ENCODE measurements at places on chromosomes 7 and 10. TPM values are rescaled to one million over a fixed set of nuclear protein-coding genes. Genes with fewer than 3 reads are reported as not detected.
A peak's percentile ranks its signal among the peaks of the same experiment; 100 is the strongest.

DNA sequence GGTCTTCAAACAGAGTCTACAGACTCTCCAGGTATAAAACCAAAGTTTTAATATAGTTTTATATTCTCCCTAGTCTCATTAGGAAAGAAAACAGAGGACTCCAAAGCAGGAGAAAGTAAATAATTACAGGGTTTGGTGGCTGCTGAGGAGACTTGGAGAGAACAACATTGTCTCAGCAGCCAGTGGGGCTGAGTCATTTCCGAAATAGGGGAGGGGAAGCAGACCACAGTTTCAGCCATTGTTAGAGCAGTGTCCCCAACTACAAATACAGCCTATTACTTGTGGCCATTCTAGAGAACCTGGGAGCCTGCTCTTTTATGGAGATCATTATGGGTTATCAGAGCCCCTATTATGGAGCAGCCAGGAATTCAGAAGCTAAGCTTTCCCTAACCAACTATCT is 44.2 kb upstream of the A1CF start:
- H3K27me3 ChIP-seq: peaks cover 39% of the 10 kb centered on the region
- no peaks in the 10 kb centered on the region for H3K36me3 ChIP-seq
- H3K27ac ChIP-seq: no peak overlapping the region
- no peak overlapping the region for H3K4me3 ChIP-seq
- peak; percentile 10 for DNase-seq

GRCh38 chr7:103719070-103719469 is 270.4 kb downstream of the RELN start:
- H3K4me1 ChIP-seq: peaks cover 9% of the 10 kb centered on the region
- no peak overlapping the region for H3K4me3 ChIP-seq
- no peak for DNase-seq
- H3K27me3 ChIP-seq: peaks cover 37% of the 10 kb centered on the region
- H3K36me3 ChIP-seq: no peaks in the 10 kb centered on the region
- H3K27ac ChIP-seq: no peak overlapping the region

MMP21 gene
- not detected for total RNA-seq

GRCh38 chr10:101032637-101033224 is 1.7 kb downstream of the SFXN3 start:
- H3K4me1 ChIP-seq: peaks cover 31% of the 10 kb centered on the region
- H3K27ac ChIP-seq: peak overlapping the region; percentile 94
- peaks cover 16% of the 10 kb centered on the region for H3K36me3 ChIP-seq

GRCh38 chr10:1190052-1190395 is 133.8 kb downstream of the WDR37 start:
- H3K36me3 ChIP-seq: no peaks in the 10 kb centered on the region
- H3K27ac ChIP-seq: no peak overlapping the region
- peaks cover 21% of the 10 kb centered on the region for H3K27me3 ChIP-seq
- no peak overlapping the region for H3K4me3 ChIP-seq
- peaks cover 6% of the 10 kb centered on the region for H3K4me1 ChIP-seq

DNA sequence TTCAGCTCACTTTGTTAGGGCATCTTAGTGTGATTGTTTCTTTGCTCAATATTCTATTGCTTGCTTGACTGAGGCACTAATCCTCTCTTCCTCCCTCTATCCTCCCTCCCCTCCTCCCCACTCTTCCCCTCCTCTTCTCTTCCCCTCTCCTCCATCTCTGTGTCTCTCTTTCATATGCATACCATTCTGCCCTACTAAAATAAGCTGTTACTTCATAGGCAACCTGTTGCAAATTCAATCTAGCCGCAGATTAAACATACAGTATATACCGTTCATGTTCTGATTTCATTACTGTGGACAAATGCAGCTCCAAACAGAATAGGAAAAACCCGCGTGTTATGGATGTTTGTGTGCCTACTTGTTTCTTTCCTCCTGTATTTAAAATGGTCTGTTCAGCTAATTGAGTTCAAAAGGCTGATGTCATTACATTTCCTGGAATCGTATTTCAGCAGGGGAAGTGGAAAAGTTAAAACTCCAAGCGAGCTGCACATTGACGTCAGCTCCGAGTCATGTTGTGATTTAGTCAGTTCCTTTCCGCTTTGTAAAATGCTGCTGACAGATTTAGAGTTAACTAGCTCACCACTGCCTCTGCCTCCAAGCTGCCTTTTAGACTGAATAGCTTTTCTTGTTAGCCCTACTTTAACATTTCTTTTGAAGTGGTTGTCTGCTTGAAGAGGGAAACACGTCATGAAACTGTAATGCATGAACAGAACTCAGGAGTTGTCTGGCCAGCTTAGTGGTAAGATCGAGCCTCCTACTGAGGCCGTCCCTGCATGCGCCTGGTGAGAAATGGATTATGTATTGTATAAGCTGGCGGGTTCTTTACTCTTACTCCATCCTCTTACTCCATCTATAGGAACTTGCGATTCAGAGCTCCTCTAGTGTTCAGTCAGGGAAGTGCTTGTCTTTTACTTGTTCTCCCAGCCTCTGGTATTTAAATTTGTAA is 69.0 kb downstream of the CREM start:
- H3K36me3 ChIP-seq: no peaks in the 10 kb centered on the region
- peak overlapping the region; percentile 92 for H3K27ac ChIP-seq
- H3K4me1 ChIP-seq: peaks cover 14% of the 10 kb centered on the region
- H3K4me3 ChIP-seq: peak overlapping the region; percentile 76

- H3K4me3 ChIP-seq: no peak overlapping the region
- H3K27me3 ChIP-seq: no peaks in the 10 kb centered on the region
- no peak overlapping the region for H3K27ac ChIP-seq
- no peaks in the 10 kb centered on the region for H3K36me3 ChIP-seq
These were observed 47.3 kb downstream of the ST8SIA6 start for GRCh38 chr10:17407047-17407446.

- H3K4me1 ChIP-seq: no peaks in the 10 kb centered on the region
- peaks cover 69% of the 10 kb centered on the region for H3K27me3 ChIP-seq
- no peak for DNase-seq
- no peak overlapping the region for H3K4me3 ChIP-seq
These were observed 16.0 kb upstream of the PRSS1 start for GRCh38 chr7:142733271-142733670.

OGDHL gene
- 0.22 TPM for total RNA-seq
